ENCODE measurements at places on chromosomes 5 and 9. TPM values are rescaled to one million over a fixed set of nuclear protein-coding genes. Genes with fewer than 3 reads are reported as not detected.

DNA sequence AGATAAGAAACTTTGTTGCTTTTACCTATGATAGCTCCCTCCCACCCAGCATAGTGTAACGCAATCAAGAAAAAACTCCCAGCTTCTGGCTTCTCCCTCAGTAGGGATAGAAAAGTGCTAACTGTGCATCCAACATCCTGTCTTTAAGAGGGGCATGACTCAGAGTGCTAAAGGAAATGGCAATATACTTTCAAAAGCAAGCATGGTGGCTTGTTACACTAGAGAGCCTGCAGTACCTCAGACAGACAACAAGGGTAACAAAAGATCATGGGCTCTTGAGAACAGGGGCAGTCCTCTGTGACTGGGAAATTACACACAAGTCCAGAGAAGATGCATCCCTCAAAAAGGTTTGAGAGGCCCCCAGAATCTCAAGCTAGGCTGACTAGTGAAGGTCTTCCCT lies 37.8 kb downstream of the PRELID2 start:
- DNase-seq = no peak

SOX30 gene
- 0.12 TPM for total RNA-seq

DNA sequence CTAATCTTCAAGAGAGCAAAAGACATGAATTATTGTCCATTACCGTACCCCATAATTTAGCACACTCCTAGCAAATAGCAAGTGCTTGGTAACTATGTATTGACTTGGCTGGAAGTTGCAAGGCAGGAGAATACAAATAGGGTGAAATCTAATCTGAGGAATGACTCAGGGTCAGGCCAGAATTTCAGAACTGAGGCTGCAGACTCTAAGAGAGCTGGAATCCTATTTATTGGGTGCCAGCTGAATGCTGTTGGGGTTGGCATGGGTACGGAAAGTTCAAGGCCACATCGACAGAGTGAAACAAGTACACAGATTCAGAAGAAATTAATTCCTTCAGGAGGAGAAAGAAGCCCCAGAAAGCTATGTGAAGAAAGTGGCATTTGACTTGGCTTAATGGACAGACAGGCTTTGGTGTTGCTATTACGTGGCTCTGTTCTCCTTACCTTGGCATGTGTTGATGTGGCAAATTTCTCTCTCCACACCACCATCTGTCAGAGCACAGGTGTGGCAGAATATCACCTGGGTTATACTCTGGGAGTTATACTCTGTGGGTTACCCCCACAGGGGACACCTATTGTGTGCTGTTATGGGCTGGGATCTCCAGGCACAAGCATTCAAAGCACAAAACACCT lies 20.9 kb upstream of the ASTN2 start:
- no peak for DNase-seq

SAXO1 gene
- not detected for total RNA-seq

STPG3 gene
- not detected for total RNA-seq

CYLC2 gene
- not detected for total RNA-seq

DNA sequence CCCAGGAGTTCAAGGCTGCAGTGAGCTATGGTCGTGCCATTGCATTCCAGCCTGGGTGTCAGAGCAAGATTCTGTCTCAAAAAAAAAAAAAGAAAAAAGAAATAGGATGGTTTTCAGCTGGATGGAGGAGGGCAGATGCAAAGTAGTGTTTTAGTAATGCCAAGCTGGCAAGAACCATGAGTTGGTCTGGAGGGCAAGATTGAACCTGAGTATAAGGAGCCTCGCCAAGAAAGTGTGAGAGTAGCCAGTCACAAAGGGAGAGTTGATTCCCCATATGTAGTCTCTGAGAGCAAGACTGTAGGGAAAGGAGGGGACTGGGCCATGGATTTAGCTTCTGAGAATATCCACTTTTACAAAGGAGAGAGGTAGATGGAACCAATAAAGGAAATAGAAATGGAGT lies 6.9 kb downstream of the TNFAIP8 start:
- no peak for DNase-seq

DNA sequence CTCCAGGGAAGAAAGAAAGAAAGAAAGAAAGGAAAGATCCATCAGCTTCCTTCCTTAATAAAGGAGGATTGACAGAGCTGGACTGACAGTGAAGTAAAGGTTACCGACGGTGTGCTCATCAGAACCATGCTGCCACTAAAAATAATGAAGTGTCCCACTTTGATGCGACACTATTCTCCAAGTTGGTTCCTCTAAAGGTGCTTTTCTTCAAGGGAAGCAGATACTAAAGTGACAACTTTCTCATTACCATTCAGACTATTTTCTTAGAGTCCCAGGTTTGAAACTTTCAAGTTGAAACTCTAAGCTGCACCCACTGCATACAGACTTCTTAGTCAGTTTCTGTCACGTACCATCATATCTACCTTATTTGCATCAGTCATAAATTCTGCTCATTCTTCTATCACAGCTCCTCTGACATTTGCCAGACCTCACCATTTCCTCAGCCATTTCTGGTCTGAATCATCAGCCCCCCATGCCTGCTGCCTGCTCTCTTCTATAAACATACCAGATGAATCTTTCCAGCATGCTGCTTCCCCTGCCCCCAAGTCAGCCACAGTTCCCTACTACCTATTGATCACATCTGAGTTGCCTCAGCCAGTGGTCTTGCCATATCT lies 177.6 kb downstream of the DEPDC1B start:
- DNase-seq = no peak

DNA sequence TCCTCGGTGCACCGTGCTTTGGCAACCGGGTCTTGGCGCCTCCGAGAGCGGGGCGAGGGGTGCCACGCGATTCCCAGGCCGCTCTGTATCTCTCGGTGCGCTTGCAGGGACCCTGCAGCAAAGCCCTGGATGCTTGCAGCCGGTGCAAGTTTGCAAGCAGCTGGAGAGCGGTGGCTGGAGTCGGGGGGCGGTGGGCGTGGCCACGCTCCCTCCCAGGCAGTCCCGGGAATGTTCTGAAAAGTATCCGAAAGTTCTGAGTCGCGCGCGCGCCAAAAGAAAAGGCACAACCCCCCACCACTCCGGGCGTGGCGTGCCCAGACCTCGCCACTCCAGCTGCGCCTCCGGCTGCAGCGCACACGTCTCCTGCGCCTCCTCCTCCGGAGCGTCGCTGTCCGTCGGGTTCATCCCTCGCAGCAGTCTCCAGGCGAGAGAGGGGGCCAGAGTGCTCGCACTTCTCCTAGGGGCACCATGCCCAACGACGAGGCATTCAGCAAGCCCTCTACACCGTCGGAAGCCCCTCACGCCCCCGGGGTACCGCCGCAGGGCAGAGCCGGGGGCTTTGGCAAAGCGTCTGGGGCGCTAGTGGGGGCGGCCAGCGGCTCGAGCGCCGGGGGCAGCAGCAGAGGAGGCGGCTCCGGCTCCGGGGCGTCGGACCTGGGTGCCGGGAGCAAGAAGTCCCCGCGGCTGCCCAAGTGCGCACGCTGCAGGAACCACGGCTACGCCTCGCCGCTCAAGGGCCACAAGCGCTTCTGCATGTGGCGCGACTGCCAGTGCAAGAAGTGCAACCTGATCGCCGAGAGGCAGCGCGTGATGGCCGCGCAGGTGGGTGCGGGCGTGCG lies at the start of gene DMRT1:
Gene DMRT1 (plus strand): TSS at position 327 of the 839 bp plus-strand sequence. CDS start 142 bp downstream, at position 469.
- DNase-seq = no peak

EPB41L4B gene
- 29.1 TPM for total RNA-seq

- no peak for DNase-seq
Measured at GRCh38 chr5:76337953-76338451, 65.1 kb upstream of the IQGAP2 start.

GRCh38 chr5:172147857-172148256 lies 40.2 kb downstream of the STK10 start:
- DNase-seq = no peak

- no peak for DNase-seq
Measured at GRCh38 chr5:83721953-83722901, 1.6 kb upstream of the HAPLN1 start.

SPOCK1 gene
- total RNA-seq = 32.8 TPM

DNA sequence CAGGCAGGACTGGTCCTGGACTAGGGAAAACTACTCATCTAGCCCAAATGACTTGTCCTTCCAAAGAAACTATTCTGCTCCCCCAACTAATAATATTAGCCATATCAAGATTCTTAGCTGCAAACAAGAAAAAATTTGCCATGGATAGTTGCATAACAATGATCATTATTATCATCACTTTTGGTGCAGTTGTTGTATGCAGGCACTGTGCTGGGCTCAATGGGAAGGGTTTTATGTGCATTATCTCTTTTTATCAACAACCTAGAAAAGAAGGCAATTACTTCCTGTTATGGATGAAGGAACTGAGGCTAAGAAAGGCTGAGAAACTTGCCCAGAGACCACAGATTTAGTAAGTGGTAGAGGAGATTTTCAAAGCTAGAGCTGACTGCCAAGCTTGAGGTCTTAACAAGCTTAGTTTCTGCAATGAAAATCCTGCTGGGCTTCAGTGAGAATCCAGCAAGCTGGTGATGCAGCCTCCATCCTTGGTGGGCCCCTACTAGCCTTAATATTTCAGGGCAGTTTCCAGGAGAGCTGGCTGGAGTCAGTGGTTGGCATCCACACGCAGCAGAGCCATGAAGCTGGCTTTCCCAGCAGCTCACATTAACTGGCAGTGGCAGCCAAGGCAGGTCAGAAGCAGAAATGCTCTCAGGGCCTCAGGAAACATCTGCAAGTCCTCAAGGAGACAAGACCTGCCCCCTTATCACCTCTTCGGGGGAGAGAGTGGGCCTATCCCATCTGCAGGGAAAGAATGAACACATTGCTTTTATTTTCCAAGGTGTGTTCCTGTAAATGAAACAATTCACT lies 20.5 kb upstream of the MEGF9 start:
- DNase-seq = no peak

CDH9 gene
- not detected for total RNA-seq

RGMB gene
- 21.6 TPM for total RNA-seq

GRCh38 chr5:155004138-155004744 lies 9.3 kb upstream of the KIF4B start:
- DNase-seq = no peak

- DNase-seq = no peak
Measured at GRCh38 chr9:38119560-38120236, 50.7 kb upstream of the SHB start.

- DNase-seq = no peak
Measured at GRCh38 chr5:159319363-159319762, 10.9 kb downstream of the IL12B start.

GRCh38 chr9:120778758-120779157 lies 14.5 kb downstream of the FBXW2 start:
- DNase-seq = no peak

HSD17B4 gene
- 220 TPM for total RNA-seq

TUSC1 gene
- 30.5 TPM for total RNA-seq

DNA sequence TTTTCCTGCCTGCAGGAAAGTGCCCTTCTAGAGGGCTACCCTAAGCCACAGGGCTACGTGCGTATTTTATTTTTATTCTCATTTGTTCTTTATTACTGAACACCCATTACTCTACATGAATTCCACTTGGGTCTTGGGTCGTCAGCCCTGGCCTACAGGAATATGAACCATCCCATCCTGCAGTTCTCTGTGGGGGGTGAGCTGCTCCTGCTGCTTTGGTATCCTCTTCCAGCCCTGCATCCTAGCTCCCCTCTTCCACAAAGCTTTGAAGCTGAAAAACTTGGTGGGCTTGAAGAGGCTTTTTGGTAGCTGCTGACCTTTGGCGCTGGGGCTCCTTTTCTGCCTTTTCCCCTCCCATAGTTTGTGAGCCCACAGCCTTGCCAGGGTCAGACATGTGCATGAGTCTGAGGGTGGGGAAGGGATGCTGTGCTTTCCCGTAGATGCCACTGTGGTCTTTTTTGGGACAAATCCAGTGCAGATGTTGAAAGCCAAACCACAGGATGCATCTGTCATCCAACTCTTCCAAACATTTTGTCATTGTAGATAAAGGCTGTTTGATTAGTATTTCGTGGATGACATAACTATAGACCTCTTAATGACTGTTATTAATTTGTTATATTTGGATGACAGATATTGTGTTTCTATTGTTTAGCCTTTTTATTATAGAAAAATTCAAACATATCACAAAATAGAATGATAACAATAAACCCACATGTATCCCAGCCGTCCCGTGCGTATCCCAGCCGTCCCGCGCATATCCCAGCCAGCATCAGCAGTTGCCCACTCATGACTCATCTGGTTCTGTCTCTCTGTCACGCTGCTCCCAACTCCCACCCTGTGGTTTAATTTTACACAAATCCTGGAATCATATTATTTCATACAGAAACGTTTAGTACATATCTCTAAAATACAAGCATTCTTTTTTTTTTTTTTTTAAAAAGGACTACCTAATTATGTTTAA lies 43.9 kb downstream of the SLC46A2 start:
- DNase-seq = no peak

DNA sequence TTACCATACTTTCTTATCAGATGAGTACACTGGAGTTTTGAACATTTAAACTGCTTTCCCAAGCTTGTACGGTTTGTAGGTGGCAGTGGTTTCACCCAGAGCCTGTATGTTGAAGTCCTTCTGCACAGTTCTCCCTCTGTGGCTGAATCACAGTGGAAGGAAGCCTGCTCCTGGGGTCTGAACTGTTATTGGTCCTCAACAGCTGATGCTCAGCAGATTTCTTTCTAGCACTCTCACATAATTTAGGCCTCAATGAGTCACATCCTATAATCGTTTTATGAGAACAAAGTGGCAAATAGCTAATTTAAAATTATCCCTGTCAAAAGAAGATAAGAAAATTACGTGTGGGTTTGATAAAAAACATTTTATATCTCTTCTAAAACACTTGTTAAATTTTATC lies 229.7 kb downstream of the TLE4 start:
- DNase-seq = no peak

PTGER4 gene
- 87.7 TPM for total RNA-seq

ANKRD18A gene
- not detected for total RNA-seq

- no peak for DNase-seq
Measured at GRCh38 chr5:121763665-121764064, 88.0 kb upstream of the FTMT start.

DNA sequence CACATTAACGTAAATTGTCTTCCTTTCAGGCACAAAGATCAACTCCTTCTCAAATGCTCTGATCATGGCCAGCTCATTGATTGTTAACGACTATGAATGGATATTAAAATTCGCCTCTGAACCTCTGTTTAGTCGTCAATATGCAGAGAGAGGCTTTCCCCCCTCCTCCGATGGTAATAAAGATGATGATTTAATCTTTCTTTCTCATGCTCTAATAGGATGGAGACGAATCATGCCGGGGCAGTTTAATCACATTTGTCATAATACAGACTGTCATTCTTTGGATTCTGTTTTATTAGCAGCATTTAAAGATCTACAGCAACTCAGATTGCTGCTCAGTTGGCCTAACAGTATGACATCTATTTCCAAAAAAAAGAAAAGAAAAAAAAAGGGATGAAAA lies 132.9 kb downstream of the SREK1 start:
- DNase-seq = no peak

- no peak for DNase-seq
Measured at GRCh38 chr9:79912318-79913070, 340.7 kb downstream of the TLE4 start.

EQTN gene
- not detected for total RNA-seq

GRCh38 chr5:115627295-115627865 lies 1.5 kb upstream of the TMED7 start:
- DNase-seq = no peak

GRCh38 chr5:8773046-8773615 lies 772.7 kb downstream of the SEMA5A start:
- DNase-seq = no peak

GRCh38 chr5:108876451-108876850 lies 128.8 kb downstream of the FER start:
- DNase-seq = no peak
